ENCODE measurements at places on chromosomes 1 and 21.

GRCh38 chr1:33898881-33899280, 35.0 kb downstream of the HMGB4 start:
- DNase-seq: no peak

- DNase-seq: peak; percentile 32
These were observed 262.9 kb upstream of the PROX1 start for GRCh38 chr1:213724640-213725536.

GRCh38 chr1:225156254-225156653, 226.8 kb downstream of the DNAH14 start:
- no peak for DNase-seq

GRCh38 chr1:32335790-32336590, at the start of gene MARCKSL1:
TSS of gene MARCKSL1 (minus strand) at chr1:32336233. CDS start at chr1:32336033, 200 bp downstream.
- DNase-seq: peak; percentile 93

DNA sequence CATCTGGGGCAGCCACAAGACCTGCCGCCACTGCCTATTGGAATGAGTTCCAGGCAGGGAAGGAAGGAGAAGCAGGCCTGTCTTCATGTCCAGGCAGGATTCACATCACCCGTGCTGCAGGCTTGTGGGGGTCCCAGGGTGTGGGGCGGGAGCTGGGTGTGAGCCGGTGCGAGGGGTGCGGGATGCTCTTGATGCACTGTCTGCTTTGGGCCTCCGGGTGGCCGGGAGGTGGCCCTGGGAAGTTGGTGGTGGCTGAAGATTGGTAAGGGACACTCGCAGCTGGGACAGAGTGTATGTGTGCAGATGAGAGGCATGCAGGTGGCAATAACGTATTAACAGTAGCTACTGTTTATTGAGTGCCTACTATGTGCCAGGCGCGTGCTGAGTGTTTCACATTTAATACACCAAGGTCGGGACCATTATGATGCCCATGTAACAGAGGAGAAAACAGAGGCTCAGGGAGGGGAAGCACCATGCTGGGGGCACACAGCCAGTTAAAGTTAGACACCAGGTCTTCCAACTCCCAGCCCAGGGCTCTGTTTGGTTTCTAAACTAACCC, 3.3 kb downstream of the CROCC start:
- no peak for DNase-seq
